ENCODE measurements at places on chromosomes 4 and X.

- DNase-seq, result no peak
Measured at GRCh38 chr4:58551676-58552075, 1441.5 kb upstream of the IGFBP7 start.

- no peak for DNase-seq
Measured at GRCh38 chr4:177283167-177283566, 26.5 kb upstream of the NEIL3 start.

- DNase-seq, result no peak
Measured at GRCh38 chrX:154495472-154495922, 5.1 kb upstream of the SLC10A3 start.

DNA sequence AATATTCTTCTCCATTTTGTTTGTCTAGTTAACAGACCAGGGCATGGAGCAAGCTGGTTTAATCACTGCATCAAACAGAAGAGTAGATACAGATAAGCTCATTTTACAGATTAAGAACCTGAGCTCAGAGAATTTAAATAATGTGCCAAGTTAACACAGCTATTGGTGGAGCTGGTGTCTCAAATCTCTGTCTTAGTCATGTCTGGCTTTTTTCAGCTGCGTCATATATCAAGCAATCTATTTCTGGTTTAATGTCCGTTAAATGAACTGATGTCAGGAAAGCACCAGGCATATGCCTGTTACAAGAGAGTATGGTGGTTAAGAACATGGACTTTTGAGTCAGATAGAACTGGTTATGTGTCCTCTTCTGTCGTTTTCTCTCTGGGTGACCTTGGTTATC is 79.8 kb upstream of the ADGRA3 start:
- DNase-seq, result no peak

- DNase-seq, result no peak
Measured at GRCh38 chr4:110287130-110287529, 88.7 kb upstream of the ELOVL6 start.

Data from effector CD8-positive, alpha-beta T cell (primary cell).